NAMALWA (cell line): ENCODE measurements at places on chromosomes 5 and 9.

GRCh38 chr5:151078490-151079262 lies 2.2 kb downstream of the TNIP1 start:
- peak; percentile 43 for DNase-seq

- no peak for DNase-seq
Measured at GRCh38 chr5:13956471-13956870, 12.0 kb upstream of the DNAH5 start.

GRCh38 chr9:109843641-109844040 lies 63.6 kb downstream of the PALM2AKAP2 start:
- DNase-seq = no peak

DNA sequence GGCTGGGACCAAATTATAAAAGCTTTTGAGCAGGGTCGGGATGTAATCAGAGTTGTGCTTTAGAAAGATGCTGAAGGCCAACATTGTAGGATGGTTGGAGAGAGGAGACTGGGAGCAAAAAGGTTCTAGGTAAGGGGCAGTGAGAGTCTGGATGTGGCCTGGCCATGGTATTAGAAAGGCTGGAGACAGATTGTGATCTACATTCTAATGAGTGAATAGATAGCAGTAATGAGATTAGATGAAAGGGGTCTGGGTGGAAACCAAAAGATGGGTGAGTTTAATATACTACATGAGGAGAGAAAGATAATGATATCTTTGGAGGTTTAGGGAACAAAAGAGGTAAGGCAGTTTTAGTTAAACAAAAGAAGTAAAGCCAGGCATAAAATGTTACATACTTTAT lies 88.8 kb upstream of the SH3GL2 start:
- no peak for DNase-seq

DNA sequence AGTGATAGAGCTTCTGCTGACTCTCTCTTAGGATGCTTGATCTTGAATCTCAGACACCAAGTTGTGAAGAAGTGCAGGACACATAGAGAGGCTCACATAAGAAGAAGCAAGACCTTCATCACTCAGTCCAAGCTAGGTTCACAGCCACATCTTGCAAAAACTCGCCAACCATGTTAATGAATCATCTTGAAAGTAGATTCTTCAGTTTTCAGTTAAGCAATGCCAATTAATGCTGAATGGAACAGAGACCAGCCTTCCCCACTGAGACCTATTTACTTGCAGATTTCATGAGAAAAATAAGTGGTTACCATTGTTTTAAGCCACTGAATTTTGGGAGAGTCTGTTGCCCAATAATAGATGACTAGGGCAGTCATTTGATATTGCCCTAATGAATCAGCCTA lies 217.7 kb upstream of the EDIL3 start:
- no peak for DNase-seq

- DNase-seq = no peak
Measured at GRCh38 chr5:94705427-94705826, 87.0 kb downstream of the SLF1 start.

- no peak for DNase-seq
Measured at GRCh38 chr9:137951107-137951506, 73.5 kb downstream of the CACNA1B start.
